ENCODE measurements at places on chromosomes 4 and X.

DNA sequence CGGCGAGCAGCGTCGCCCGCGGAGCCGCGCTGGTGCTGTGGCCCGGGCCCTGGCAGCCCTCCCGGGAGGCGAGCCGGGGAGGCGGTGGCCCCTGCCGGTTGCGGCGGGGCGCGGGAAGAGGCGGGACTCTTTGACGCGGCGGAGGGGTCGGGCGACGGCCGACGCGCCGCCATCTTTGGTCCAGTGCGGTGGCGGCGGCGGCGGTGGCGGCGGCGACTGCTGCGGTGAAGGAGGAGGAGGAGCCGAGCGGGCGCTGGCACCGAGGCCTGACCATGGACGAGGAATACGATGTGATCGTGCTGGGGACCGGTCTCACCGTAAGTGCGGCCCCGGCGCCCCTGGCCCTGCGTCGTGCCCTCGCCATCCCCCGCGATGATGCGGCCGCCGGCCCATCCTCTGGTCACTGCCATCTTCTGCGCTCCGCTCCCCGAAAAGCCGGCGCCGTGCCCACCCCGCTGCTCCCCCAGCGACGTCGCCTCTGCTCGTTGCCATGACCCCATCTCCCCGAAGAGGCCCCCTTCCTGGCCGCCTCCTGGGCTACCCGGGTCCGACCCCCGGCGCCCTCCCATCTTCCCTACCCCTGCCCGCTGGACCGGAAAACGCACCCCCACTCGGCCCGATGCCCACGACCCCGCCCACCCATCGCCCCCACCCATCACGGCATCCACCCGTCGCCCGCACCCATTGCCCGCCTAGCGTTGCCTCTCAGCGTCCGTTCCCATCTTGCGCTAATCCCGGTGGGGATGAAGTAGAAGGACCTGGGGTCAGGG, at the start of gene GDI1:
Gene GDI1, plus strand, starts transcription at position 172 of the 770 bp plus-strand sequence. Its CDS starts 101 bp downstream, at position 273.
- DNase-seq, result peak; percentile 22

DNA sequence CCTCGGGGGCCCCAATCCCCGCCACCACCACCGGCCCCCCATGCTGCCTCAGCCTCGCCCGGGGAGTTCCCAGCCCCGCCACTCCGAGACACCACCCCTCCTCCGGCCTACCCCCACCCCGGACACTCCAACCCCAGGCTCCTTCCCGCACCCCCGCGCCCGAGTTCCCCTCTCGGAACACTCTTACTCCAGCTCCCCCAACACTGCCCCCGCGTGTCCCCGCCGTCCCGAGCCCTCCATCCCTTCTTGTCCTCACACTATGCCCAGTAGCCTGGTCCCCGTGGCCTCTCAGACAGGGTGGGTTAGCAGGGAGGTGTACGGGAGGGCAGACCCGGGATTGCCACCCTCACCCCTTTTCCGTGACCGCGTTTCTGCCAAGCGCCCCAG, 276.1 kb downstream of the BCOR start:
- no peak for DNase-seq

- no peak for DNase-seq
Observed at GRCh38 chr4:180650273-180650672, 1592.9 kb upstream of the TENM3 start.

DNA sequence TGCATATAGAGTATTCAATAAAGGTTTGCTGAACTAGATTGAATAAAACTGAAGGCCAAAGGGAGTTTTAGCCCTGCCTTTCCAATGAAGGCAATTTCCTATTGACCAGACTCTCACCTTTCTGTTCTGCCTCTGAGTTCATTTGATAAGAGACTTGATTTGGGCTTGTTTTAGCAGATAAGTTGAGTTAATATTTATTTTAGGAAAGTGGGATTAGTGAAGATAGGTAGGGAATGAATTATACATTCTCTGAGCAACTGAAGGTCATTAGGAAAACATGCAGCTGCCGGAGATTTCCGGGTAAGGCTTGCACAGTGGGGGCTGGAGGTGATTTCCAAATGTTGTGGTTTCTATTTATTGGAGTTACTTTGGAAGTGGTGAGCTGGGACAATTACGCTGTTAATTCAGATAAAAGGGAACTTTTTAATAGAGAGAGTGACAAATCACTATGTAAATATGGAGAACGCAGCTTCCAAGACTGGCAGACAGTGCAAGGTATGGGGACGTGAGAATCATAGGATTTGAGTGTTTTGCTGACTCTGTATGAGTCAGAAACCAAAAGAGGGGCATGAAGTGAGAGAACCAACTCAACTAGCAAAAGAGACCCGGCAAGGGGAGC, 553.6 kb upstream of the BOD1L1 start:
- DNase-seq, result no peak

GRCh38 chr4:78481180-78481579, 70.4 kb upstream of the ANXA3 start:
- DNase-seq, result no peak

GRCh38 chr4:825063-825970, 612 bp downstream of the CPLX1 start:
- DNase-seq, result no peak

DNA sequence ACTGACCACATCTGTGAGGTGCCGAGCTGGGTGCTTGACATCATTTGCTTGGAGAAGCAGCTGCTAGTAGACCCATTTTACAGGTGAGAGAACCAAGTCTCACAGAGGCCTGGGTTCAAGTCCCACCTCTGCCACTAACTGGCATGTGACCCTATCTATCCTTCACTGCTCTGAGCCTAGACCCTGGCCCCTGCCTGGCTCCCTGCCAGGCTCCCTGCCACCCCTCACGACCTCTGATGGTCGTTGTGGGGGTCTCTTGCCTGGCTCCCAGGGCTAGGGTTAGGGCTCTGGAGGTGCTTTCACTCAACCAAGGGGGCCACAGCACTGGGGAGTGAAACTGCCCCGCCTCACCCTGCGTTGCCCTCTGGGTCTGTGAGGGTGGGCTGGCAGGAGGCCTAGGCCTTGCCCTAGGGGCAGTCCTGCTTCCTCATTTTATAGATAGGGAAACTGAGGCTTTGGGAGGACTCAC, 7.2 kb upstream of the ADD1 start:
- DNase-seq, result no peak

DNA sequence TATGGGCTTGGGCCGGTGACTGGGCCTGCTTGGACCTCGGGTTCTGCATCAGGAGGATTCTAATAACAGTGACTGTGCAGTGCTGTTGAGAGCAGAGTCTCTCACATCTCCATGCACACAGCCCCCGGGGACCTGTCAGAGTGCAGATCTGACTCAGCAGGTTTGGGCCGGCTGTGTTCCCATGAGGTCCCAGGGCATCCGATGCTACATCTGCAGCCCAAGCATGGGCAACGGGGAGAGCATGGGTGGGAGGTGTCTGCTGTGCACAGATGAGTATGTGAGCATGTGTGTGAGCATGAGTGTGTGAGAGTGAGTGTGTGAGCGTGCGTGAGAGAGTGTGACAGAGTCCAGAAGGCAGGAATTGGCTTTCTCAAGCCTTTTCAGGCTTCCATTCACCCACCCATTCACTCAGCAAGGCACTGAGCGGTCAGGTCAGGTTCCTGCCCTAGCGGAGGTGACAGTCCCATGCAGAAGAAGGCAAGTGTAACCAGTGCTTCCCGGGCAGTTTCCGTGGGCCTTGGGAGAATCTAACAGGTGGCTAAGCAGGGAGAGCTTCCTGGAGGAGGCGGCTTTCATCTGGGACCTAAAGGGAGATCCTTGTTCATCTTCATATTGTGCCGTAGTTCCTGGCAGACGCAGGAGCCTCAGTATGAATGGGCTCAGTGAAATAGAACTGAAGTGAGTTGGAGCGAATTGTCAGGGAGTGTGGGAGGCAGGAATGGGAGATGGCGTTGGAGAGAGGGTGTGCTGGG, 62.6 kb downstream of the SORCS2 start:
- DNase-seq, result peak; percentile 61

- DNase-seq, result no peak
Observed at GRCh38 chr4:104022226-104022625, 302.4 kb upstream of the TACR3 start.
